ENCODE measurements at places on chromosomes 5 and 9.
A peak's percentile ranks its signal among the peaks of the same experiment; 100 is the strongest.

GRCh38 chr9:135891027-135891631 lies 16.2 kb downstream of the CAMSAP1 start:
- no peak for DNase-seq

GRCh38 chr9:31677415-31677814 lies 707.0 kb upstream of the ACO1 start:
- no peak for DNase-seq

- no peak for DNase-seq
These were observed 145.9 kb downstream of the HINT1 start for GRCh38 chr5:131019111-131019510.

DNA sequence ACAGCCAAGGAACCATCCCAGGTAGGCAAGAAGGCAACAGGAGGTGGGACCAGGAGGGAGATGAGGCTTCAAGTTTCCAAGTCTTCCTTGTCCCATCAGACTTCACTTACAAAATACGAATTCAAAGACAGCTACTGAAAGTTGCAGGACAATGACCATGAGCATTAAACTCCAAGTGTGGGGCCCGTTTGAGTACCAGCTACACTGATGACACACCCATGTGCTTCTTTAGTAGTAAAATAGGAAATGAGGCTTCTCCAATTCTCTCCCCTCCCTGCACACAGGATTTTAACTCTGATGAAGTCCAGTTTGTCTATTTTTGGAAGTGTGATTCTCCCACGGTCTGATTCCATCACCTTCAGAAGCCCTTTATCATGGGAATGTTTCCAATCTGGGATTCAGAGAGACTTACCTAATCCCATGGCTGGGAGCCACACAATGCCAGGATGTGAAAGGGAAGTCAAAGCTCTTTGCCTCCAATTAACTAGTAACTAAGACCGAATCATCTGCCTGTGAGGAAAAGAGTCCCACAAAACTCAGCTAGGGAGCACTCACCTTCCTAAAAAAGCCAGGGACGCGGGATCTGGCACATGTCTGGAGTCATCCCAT lies 222.8 kb upstream of the MSX2 start:
- no peak for DNase-seq

DNA sequence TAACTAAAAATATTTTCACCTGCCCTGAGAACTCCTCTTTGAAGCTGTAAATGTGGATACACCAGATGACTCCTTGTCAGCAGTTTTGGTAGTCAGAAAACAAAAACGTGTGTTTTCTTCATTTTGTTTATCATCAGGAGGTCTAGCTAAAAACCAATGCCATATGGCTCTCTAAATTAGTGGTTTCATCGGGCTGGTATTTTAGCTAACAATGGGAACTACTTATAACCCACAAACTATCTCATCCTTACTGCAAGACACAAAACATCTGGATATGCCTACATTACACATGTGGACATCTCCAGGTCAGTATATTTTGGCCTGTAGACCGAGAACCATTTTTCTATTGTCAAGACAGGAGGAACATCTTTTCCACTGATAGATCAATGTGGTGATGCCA lies 56.2 kb downstream of the GAS1 start:
- DNase-seq: no peak

DNA sequence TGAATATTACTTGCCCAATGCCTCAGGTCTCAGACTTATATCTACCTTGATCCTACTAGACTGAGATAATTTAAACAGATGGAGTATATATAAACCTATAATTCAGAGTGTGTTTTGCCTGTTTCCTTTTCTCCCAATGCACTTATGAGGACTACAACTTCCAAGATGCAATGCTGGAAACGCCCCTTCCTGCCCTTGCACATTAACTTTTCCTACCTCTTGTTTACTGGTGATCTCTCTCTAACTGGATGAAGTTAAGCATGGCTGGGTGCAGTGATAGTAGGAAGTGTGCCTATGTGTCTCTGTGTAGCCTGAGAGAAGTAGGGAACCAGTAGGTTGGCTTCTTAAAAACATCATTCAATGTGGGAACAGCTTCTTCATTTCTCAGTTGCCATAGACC lies 115.2 kb downstream of the SVEP1 start:
- DNase-seq: no peak

DNA sequence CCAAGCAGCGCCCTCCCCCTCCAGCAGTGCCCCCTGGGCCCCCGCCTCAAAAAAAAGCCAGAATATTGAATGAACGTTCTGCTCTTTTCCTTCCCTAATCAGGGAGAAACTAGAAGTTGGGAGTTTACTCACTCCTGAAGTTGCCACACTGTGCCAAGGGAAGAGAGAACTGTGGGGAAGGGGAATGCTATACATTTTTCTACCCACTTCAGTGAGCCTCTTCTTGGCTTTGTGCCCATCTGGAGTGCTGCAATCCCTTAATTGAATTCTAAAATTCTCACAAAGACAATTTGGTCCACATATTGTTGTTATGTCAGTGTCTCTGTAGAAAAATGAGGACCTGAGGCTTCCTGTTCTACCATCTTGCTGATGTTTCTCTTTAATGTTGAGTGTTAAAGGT lies 443.7 kb downstream of the DIRAS2 start:
- no peak for DNase-seq

- DNase-seq: no peak
These were observed 169.2 kb downstream of the SLIT3 start for GRCh38 chr5:169131616-169132301.

DNA sequence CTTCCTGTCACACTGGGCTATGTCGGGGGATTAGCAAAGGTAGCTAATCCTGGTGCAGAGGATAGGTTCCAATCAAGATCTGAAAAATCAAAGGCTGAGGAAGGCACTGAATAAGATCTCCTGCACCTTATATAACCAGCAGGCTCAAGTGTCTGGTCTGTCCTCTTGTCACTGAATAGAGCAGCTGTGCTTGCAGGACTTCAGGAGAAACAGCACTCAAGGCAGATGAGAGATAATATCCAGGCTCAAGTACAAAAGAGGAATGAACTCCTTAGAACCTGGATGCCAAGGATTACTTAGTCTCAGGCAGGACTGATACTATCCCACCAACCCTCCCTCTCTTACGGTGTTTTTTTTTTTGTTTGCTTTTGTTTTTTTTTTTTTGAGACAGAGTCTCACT lies 108.8 kb upstream of the LRRTM2 start:
- DNase-seq: no peak

DNA sequence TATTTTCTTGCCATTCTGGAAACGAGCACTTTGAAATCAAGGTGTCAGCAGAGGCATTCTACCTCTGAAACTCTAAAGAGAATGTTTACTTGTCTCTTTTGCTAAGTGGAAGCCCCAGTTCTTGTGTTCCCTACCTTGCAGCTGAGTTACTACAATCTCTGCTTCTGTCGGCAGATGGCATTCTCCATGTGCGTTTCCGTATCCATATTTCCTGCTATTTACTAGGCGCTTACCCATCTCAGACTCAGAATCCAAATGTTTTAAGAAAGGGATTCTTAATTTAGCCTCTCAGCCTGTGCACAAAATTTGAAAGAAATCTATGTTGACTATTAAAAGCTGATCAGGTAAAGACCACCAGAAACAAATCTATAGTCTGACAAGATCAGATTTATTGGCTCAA lies 221.3 kb upstream of the FTMT start:
- DNase-seq: peak; percentile 6

- no peak for DNase-seq
These were observed 38.8 kb upstream of the SEMA6A start for GRCh38 chr5:116613445-116613844.

DNA sequence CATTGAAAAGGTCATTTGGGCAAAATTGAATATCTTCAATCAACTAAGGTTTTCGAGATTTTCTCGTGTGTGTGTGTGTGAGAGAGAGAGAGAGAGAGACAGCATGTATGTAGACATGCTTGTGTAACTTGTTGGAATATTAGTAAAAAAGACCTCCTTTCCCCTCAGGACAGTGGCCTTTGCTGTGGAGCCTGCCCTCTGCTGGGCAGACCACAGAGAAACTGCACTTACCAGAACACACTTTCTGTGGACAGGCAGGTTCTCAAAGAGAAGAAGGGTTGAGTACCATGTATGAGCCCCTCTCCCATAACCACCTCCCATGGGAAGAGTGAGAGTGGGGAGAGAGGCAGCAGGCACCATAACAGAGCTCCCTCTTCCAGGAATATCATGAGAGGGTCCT lies 45.6 kb downstream of the CFAP90 start:
- no peak for DNase-seq

DNA sequence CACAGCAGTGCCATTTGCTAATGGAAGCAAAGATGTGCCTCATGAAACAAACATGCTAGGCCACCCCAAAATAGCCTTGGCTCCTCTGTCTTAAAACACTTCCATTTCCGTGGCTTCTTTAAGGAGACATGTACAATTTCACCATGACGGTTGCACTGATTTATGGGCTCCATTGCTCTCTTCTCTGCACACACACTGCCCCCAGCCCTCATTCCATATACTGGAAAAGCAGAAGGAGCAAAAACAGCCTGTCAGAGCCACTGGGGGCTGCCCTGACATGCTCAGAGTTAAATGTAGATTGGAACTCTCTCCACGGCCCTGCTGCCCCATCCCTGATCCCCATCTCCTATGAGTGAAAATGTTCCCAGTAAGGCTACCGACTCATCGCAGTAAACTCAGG lies 114.8 kb downstream of the ROR2 start:
- DNase-seq: no peak

DNA sequence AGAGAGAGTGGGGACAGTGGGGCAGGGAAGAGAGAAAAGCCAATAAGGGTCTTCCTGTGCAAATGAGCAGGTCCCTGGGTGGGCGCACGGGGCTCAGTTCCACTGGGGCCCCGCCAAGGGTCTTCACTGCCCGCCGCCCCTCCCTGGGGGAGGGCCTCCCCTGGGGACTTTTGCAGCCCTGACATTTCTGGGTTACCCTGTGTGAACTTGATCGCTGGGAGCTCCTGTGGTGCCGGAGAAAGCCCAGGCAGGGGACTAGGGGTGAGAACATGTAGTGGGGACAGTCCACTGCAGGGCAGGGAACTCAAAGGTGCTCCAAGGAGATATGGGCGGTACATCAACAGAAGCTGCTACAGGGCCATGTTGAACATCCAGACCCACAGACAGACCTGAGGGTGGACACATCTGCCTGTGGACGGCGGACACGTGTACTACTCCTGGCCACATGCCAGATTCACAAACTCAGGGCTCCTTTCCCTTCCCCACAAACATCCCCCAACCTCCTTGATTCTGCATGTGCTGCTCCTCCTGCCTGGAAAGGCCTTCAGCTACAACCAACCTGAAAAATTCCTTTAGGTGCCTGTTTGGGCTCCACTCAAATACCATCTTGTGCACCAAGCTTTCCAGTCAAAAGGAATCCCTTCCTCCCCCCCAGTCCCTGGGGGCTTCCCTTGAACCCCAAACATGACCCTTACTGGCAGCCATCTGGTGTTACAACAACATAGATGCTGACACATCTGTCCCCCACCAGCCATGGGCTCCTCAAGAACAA lies 43.0 kb upstream of the NEK6 start:
- no peak for DNase-seq

DNA sequence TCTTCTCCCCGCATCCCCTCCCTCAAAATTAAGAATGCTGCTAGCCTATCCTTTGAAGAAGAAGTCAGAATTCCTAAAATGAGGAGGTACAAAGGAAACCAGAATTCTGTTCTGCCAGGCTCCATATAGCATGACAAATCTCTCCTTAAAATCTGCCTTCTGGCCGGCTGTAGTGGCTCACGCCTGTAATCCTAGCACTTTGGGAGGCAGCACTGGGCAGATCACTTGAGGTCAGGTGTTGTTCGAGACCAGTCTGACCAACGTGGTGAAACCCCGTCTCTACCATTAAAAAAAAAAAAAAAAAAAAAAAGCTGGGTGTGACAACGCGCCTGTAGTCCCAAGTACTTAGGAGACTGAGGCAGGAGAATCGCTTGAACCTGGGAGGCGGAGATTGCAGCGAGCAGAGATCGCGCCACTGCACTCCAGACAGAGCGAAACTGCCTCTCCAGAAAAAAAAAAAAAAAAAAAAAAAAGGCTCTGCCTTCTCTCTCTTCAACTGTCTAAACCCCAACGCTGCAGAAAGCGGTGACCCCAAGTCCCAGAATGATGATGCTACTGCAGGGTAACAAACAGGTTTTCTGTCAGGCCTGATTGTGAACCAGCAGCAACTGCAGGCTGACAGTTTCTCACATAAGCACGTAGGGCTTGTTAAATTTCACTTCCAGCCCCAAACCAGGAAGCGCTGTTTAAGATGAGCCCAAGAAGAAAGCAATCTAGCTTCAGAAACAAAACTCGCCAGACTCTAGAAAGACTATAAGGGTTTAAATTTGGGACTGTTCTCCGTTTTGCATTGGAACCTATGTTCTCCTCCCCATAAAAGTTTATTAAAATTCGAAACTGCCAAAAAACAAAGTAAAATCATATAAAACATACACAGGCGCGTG lies 963 bp upstream of the CAST start:
- DNase-seq: peak; percentile 45

- DNase-seq: peak; percentile 97
These were observed 44.0 kb downstream of the IRF1 start for GRCh38 chr5:132446621-132447020.

GRCh38 chr5:3836528-3836927 lies 240.9 kb downstream of the IRX1 start:
- no peak for DNase-seq

- DNase-seq: no peak
These were observed 136.2 kb upstream of the HAPLN1 start for GRCh38 chr5:83856881-83857280.

All from cerebellar cortex (tissue), 1 donor.